Astrocyte of the spinal cord (primary cell): ENCODE measurements at places on chromosomes 2 and 18.

DNA sequence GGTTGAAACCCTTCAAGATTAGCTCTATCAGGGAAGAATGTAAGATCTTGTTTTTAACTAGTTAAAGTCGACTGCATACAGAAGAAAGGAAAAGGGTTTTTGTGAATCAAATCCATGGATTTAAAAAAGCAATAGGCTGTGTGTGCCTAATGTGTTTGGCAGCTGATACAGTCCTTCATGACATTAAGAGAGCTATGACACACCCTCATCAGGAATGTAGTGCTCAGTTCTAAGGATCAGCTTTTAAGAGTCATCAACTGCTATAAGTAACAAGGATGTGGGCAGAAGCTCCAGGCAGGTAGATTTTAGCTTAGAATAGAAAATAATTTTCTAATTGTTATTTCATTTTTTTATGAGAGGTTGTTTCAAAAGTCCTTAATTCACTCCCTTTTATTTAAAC is 52.9 kb downstream of the PPP1R1C start:
- DNase-seq: peak; percentile 56

GRCh38 chr2:120435671-120436459 is 89.9 kb downstream of the INHBB start:
- DNase-seq: no peak

- DNase-seq: no peak
Observed at GRCh38 chr2:24850944-24851343, 57.7 kb downstream of the CENPO start.

DNA sequence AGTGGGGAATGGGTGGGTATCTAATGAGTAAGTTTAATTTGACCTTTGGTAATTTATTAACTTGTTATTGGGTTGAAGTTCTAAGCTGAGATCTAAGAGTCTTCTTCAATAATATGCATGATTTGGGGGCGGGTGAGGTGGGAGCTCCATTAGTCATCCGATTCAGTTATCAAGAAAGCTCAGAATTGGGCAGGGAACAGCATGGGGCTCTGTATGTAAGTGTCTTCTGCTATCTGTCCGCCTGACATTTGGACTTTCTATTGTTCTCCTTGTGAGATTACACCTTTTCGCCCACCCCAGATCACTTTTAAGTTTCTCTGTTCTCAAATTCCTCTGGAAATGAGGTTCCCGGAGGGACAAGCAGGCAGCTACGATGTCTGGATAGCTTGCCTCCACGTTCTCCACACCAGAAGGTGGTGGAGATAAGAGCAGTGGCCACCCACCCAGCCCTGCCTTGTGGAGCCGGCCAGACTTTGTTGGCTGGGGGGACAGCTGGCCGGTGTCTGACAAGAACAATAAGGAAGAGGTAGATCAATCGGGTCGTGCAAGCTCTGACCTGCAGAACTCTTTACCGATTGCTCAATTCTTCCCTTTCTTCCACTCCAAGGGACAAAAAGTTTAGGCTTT is 75.5 kb upstream of the GATA6 start:
- DNase-seq: no peak

GRCh38 chr2:123913143-123913735 is 111.8 kb upstream of the CNTNAP5 start:
- DNase-seq: no peak

DNA sequence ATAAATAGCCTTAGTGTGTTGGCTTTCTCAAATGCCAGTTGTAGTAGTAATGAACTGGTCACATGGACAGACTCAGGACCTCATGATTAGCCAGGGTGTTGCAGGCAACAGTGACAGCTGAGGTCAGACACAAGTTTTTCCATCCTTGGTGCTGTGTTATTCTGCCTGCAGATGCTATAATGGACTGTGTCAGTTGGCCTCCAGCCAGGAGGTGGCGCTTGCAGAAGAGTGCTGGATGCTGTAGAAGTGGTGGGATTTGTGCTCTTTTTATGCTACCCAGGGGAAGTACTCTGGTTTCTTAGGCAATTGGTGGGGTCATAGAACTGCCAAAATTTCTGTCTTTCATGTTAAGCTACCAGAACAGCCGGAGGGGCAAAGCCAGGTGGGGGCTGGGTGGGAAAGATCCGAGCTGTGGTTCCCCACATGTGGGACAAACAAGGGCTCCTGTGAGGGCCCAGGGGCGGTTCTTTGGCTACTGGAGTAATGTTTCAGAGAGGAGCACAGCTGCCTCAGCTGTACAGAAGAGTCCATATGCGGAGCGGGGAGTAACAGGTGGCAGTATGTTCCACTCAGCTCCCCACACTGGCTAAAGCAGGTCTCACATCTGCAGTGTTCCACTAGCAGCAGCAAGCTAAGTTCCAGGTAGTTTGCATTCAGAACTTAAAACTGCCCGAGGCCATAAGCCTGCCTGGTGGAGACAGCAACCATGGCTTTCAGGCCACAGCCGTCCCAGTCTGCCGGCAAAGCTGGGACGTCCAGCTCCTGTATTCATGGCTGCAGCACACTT is 104.4 kb downstream of the GULP1 start:
- DNase-seq: no peak

DNA sequence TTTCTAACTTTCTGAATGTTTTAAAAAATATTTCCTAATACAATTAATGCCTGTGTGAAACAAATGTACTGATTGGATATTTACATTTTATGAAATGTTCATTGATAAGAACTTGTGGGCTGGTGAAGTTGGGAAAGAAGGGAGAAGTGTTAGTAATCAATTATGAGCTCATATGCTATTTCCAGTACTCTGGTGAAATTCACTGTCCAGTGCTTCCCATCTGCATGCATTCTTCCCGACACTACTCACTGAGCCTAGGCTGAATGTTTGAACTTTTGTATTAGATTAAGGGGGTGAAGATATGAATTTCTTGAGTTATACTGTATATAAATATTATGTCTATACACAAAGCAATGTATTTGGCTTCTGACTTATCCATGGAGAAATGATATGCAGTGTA is 36.0 kb downstream of the SKA1 start:
- DNase-seq: no peak
